ENCODE measurements at places on chromosomes 13 and 19.

DNA sequence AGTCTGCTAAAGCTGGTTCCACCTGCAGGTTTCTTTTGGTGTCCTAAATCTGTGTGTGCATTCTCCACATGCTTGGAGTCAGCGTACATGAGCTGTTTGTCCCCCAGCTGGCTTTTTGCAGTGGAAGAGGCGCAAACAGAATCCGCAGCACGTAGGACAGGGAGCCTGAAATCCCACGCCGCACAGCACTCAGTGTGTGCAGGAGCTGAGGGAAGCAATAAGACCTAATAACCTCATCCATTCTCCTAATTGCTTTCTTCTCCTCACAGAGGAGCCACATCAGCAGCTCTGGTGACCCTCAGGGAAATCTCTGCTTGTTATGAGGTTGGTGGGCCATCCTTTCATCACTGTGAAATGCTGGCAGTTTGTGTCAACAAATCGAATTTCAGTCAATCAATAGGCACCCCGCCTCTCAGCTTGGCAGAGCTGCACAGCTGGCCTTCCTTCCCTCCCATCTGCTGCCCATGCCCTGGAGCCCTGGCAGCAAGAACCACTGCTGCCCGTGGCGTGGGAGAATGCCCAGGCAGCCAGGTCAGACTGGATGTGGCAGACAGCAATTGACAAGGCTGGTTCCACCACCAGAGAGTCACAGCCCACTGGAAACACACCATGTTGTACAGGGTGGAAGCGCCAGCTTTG is 136.7 kb downstream of the ZDHHC20 start:
- DNase-seq: no peak

GRCh38 chr13:44746690-44747089 is 170.6 kb upstream of the TSC22D1 start:
- DNase-seq: no peak

- no peak for DNase-seq
Measured at GRCh38 chr19:43634506-43634871, 5.2 kb downstream of the CADM4 start.

DNA sequence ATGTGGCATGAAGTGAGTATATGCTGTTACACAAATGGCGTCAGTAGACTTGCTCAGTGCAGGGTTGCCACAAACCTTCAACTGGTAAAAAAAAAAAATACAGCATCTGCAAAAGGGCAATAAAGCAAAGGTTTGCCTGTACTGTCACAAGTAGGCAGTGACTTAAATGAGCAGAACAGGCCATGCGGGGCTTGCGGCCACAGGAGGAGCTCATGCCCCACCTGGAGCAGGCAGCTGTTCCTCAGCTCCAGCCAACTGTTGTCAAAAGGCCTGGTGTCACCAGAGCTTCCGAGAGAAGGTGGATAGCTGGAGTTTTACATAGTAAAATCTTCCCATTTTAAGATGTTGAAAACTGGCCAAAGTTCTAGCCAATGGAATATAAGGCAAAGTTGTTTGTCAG is 7.7 kb downstream of the ATP7B start:
- DNase-seq: no peak

- DNase-seq: no peak
Measured at GRCh38 chr19:15437355-15438123, 12.2 kb downstream of the WIZ start.

- peak; percentile 50 for DNase-seq
Measured at GRCh38 chr19:45472563-45473366, 5.0 kb downstream of the FOSB start.

GRCh38 chr19:11479090-11479897 is 1.6 kb downstream of the ELAVL3 start:
- DNase-seq: peak; percentile 75

GRCh38 chr13:74476365-74476764 is 342.2 kb upstream of the KLF12 start:
- no peak for DNase-seq

DNA sequence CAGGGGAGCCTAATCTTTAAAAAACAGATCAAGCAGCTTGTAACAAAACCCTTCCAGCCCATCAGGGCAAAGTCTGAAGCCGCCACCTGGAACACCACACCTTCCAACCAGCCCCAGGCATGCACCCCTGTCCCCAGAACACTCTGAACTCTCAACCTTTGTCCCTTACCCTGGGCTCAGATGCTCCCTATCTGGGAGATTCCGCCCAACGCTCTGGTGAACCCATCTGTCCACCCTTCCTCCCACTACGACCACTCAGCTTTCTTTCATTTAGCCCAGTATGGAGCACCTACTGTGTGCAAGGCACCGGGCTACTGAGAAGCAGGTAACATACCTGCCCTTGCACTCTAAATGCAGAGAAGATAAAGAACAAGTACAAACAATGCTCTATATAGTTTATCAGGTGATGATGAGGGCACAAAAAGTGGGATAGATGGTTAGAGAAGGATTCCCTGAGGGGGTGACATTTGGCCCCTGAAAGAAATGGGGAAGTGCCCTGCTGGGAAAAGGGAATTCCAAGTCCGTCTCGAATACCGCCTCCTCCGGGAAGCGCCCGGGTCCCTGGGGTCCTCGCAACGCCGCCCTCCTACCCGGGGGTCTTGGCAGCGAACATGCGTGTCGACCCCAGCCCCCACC is 629 bp downstream of the PEPD start:
- no peak for DNase-seq

GRCh38 chr19:29263305-29264135 is 50.6 kb upstream of the UQCRFS1 start:
- DNase-seq: peak; percentile 79

DNA sequence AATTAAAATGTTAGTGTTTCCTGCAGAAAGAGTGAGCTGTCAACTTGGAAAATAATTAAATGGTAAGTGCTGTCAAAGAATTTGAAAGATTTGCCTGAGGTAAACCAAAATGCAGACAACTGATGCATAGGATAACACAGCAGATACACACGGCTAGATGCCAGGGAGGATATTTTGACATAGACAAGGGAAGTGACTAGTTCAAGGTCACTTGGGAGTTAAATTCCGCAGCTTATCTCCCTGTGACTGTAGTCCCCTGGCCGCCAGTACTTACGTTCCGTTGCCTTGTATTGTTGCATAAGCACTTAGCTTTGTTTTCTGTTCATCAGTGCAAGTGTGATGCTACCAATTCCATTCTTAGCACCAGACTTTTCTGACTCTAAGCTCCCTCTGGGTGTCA is 247.3 kb upstream of the MAB21L1 start:
- DNase-seq: no peak
